ENCODE measurements at places on chromosomes 16 and 17. TPM values are rescaled to one million over a fixed set of nuclear protein-coding genes. Genes with fewer than 3 reads are reported as not detected.

DNA sequence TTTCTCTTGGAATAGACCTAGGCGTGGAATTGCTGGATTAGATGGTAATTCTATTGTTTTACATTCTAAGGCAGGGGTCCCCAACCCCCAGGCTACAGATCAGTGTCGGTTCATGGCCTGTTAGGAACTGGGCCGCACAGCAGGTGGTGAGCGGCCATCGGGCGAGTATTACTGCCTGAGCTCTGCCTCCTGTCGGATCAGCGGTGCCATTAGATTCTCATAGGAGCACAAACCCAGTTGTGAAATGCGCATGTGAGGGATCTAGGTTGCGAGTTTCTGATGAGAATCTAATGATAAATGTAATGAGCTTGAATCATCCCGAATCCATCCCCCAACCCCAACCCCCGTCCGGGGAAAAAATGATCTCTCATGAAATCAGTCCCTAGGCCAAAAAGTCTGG, 23.0 kb downstream of the NLRC5 start:
- no peak for DNase-seq

Gene GIT1
- polyA plus RNA-seq = 30.0 TPM

- DNase-seq = no peak
Measured at GRCh38 chr16:2194852-2195321, 1.5 kb downstream of the CASKIN1 start.

GRCh38 chr16:71514476-71514875, 11.8 kb upstream of the CHST4 start:
- DNase-seq = no peak

DNA sequence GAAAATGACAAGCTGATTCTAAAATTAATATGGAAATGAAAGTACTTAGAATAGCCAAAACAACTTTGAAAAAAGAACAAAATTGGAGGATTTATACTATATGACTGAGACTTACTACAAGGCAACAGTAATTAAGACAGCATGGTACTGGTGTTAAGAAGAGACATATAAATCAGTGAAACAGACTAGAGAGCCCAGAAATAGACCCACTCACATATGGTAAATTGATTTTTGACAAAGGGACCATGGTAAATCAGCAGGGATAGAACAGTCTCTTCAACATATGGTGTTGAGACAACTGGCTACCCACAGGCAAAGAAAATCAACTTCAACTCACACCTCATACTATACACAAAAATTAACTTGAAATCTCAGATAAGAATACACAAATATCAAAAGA, 12.9 kb downstream of the CMC2 start:
- DNase-seq = no peak

GRCh38 chr17:16293931-16294330, 59.3 kb downstream of the CENPV start:
- DNase-seq = no peak

- no peak for DNase-seq
Measured at GRCh38 chr17:76200354-76200753, 39.9 kb downstream of the RNF157 start.
